ENCODE measurements at places on chromosomes 7 and 10. TPM values are rescaled to one million over a fixed set of nuclear protein-coding genes. Genes with fewer than 3 reads are reported as not detected.

DNA sequence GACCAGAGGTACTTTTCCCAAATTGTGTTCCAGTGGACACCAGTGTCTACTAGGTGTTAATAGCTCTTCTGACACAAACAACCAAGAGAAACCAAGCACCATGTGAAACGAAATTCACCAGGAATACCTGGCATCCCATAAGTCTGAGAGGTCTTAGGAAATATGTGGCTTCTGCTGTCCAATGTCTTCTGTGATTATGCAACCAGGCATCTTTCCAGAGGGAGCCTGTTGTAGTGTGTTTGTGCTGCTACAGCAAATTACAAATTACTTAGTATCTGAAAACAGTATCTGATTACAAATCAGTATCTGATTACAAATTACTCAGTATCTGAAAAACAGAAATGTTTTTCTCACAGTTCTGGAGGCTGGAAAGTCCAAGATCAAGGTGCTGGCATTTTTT lies 133.6 kb upstream of the NPVF start:
- no peak for DNase-seq

DNA sequence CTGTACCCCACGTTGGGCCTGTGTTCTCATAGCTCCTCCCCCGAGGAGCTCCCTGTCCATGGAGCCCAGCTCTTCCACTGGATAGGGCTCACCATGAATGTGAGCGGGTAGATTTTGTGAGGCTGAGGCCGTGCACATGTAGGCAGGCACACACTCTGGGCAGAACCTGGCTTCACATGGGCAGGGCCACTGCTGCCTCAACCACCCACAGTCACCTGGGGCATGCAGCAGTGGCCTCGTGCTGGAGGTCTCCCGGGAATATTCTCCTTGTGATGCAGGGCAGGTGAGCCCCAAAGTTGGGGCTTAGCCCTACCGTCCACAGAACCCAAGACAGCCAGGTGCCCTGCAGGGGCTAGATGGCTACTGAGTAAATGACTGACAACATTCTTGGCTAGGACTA lies 116.6 kb downstream of the TMEM130 start:
- DNase-seq = no peak

DNA sequence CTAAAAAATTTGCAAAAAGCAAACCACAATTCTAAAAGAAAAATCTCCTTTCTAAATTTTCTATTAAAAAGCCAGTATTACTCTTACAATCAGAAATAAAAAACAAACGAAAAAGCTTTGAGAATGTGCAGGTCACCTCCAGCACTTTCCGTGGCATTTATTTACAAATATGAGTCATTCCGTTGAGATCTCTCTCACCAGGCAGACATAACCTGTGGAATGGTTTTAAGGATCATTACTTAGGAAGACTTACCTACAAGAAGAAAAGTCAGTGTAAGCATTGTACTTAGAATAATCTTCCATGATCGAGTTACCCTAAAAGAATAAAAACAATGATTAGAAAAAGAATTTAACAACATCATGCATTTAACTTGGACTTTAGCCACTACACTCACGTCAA lies 3.3 kb downstream of the SUN3 start:
- no peak for DNase-seq

GRCh38 chr7:30906014-30906413 lies 5.6 kb upstream of the AQP1 start:
- no peak for DNase-seq

- DNase-seq = no peak
Measured at GRCh38 chr10:107477266-107477665, 312.8 kb upstream of the SORCS1 start.

GRCh38 chr10:49523301-49523700 lies 15.6 kb downstream of the ERCC6 start:
- DNase-seq = no peak

The C10orf105 gene
- 0.11 TPM for total RNA-seq

The LRRD1 gene
- total RNA-seq = 0.09 TPM

The LIPM gene
- not detected for total RNA-seq
